ENCODE measurements at places on chromosomes 3 and 15.

DNA sequence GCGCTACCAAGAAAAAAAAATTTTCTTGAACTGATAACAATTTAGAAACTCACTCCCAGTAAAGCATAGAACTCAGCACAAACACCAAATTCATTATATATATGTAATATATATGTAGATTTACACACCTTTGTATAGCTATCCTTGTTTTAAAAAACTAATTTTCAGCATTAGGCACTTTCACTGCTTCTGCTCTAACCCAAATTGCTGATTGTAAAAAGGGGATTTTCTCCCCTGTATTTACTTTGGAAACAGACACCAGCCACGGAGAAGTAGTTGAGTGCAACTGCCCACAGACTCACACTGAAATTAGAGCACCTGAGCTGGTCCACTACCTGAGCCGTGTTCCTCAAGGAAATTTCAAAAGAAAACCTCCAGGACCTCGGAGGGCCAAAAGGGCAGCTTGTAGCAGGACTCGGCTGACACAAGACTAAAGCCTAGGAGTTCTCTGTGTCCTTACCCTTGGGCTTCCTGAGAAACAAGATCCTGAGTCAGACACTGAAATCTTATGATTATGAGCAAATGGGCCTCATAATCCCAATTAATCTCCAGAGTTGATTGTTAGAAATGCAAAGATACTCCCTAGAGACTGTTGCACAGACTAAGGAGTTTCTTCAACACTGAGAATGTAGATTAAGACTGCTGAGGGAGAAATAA lies 106.0 kb downstream of the TNIK start:
- DNase-seq: no peak

DNA sequence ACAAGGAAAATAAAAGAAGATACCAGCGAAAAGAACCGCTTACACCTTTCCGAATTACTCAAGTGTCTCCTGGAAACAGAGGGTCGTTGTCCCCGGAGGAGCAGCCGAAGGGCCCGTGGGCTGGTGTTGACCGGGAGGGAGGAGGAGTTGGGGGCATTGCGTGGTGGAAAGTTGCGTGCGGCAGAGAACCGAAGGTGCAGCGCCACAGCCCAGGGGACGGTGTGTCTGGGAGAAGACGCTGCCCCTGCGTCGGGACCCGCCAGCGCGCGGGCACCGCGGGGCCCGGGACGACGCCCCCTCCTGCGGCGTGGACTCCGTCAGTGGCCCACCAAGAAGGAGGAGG lies 325 bp downstream of the ALCAM start:
- no peak for DNase-seq

DNA sequence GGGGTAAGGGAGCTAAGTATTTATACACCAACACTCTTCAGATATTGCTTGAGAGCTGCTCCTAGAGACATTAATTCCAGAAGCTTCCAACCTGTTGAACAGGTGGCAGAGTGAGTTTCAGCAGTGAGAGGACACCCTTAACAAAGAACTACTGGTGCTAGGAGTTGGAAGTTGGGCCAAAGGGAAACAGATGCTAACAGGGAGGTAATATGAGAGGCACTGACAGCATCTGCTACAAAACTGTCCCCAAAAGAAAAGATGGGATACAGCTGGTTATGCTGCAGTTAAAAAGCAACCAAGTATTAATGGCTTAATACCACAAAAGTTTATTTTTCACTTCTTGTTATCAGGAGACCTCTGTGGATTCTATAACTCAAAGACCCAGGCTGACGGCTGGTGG lies 104.5 kb upstream of the SATB1 start:
- no peak for DNase-seq

DNA sequence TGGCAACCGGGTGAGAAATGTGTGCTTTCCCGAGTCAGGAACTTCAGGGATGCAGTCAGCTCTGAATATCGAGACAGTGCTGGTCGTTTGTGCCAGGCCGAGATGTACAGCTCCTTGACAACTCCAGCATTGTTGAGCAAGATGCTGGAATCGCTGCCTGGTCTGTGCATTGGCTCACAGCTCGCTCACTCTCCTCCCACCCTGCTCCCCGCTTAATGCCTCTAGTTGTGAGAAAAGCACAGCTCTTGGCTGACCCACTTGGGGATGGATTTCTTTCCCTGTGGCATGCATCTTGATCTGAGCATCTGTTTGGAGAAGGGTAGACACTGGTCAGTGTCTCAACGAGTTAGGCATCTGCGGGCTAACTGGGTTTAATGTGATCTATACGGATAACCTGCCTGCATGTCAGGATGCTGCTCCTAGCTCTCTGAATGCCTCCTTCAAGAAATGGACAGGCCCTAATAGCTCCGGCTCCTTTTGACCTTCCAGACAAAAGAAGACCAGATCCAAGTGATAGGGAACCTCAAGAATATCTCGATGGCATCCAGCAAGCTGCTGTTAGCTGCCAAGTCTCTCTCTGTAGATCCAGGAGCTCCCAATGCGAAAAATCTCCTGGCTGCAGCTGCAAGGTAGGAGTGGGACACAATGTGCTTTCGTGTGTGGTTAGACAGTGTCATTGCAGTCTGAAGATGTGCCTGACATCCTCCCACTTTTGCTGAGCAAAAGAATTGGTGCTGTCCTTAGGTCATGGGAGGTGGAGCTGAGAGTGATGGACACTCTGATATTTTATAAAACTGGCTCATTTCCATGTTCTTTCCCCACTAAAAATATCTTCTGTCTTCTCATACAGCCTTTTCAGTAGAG lies 302.2 kb upstream of the TPM1 start:
- peak; percentile 75 for DNase-seq

DNA sequence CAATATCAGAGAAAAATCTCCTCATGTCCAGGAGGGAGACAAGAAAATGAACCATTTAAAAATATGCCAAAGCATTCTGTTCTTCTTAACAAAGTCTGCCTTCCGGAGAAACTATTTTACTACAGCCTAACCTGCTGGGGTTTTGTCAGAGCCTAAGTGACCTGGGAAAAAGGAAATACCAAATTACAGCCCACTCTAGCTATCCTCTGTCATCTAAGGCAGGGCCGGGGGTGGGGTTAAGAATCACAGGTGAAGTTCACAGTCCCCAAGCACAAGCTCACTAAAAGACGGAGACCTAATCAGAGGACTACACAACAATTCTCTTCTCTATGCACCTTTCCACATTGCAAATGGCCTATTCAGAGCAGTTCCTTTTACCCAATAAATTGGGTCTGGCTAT lies 116.6 kb downstream of the TRIM42 start:
- no peak for DNase-seq

GRCh38 chr3:157650172-157650571 lies 147.0 kb upstream of the VEPH1 start:
- DNase-seq: no peak

GRCh38 chr3:126685493-126685892 lies 18.5 kb upstream of the CHCHD6 start:
- no peak for DNase-seq

DNA sequence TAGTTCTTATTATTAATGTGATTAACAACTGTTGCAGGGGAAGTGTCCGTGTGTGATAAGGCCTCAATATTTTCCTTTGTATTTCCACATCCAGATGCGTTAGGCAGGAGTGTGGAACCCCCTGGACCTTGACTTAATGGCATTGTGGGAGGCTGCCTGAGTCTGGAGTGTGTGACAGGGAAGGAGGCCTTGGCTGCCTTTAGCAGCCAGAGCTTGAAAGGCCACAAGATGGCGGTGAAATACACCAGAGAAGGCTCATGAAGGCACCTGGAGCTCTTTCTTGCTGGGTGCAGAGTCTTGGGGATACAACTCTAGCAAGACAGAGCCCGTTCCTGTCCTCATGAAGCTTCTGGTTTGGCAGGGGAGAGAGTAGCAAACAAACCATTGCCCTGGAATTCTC lies 36.9 kb downstream of the POLR2M start:
- no peak for DNase-seq

DNA sequence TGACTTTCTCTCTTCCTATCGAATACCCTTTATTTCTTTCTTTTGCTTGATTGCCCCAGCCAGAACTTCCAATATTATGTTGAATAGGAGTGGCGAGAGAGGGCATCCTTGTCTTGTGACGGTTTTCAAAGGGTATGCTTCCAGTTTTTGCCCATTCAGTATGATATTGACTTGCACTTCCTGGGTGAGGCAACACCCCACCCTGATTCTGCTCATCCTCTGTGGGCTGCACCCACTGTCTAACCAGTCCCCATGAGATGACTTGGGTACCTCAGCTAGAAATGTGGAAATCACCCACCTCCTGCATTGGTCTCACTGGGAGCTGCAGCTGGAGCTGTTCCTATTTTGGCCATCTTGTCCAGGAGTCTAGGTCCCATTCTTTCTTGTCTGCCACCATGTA lies 44.8 kb upstream of the KCNH8 start:
- DNase-seq: no peak

GRCh38 chr15:51183076-51183475 lies 88.4 kb upstream of the TNFAIP8L3 start:
- no peak for DNase-seq

GRCh38 chr3:185089343-185089742 lies 63.5 kb downstream of the C3orf70 start:
- no peak for DNase-seq

DNA sequence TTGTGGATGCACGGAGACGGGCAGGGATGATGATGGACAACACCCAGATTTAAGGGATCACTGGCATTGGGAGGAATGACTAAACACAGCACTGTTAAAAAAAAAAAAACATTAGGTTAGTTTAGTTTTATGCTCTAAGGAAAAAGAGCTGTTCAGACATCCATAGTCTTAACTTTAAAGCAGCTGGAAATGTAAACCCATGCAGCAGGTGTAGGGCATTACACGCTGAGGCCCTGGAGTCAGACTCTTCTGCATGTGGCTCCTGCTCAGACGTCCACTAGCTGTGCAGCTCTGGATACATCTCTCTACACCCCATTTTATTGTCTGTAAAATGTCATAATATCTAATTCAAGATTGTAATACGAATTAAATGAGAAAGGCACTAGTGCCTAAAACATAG lies 191.8 kb upstream of the RASGRP1 start:
- DNase-seq: no peak

GRCh38 chr15:36982430-36982829 lies 117.9 kb downstream of the MEIS2 start:
- DNase-seq: no peak

- no peak for DNase-seq
These were observed 17.0 kb upstream of the DNAJC19 start for GRCh38 chr3:181006541-181006940.

GRCh38 chr15:67879440-67880129 lies 39.7 kb upstream of the RNU6-1 start:
- DNase-seq: no peak

DNA sequence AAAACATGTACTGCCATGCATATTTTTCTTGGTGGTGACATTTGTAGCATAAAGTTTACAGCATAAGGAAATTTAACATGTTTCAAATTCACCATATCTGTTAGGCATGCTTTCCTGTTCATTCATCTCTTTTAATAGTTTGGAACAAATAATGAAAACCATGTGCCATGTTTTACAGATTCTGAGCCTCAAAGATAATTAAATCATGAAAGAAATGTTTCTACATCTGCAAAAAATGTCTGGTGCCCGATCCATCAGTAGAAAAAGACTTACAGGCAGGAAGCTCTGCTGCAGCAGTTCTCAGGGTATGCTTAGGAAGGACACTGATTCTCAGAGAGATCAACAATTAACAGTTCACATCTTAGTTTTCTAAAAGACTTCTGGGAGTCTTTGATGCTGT lies 316.2 kb downstream of the IL5RA start:
- DNase-seq: no peak

DNA sequence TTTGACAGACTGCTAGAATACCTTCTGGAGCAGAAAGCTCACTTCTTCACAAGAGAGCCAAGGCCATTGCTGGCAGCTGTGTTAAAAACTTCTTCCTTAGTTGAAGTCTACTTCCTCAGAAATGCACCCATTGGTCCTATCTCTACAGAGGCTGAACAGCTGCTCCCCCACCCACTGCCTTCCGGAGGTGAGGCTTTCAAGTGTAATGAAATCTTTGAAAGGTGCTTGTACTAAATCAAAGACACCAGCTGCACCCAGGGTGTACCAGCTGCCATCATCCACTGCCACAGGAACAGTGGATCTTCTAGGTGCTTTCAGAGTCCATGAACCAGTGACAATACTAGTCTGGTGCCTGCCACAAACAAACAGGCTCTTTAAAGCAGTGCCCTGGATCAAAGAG lies 26.4 kb upstream of the HERC1 start:
- no peak for DNase-seq

- DNase-seq: no peak
These were observed 230.3 kb upstream of the TLE3 start for GRCh38 chr15:70327856-70328678.

- no peak for DNase-seq
These were observed 40.0 kb upstream of the IL12A start for GRCh38 chr3:159948429-159949144.

- DNase-seq: no peak
These were observed 7.3 kb downstream of the HDAC11 start for GRCh38 chr3:13487403-13487802.

DNA sequence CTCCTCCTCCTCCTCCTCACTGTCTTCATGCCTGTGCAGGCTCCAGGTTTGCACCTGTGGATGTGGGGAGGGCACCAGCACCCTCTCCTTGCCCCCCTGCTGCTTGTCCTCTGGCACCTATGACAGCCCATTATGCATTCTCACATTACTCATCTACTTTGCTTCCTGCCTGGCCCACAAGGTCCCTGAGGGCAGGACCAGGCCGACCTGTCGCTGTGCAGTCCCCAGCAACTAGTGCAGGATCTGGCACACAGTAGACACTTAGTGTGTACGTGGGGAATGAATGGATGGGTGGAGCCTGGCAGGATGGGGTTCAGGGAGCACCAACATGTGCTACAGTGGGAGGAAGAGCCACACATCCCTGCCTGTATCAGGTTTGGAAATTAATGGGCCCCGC lies 58.3 kb upstream of the TMEM115 start:
- no peak for DNase-seq

GRCh38 chr15:70095408-70096214 lies 2.1 kb downstream of the TLE3 start:
- peak; percentile 77 for DNase-seq

DNA sequence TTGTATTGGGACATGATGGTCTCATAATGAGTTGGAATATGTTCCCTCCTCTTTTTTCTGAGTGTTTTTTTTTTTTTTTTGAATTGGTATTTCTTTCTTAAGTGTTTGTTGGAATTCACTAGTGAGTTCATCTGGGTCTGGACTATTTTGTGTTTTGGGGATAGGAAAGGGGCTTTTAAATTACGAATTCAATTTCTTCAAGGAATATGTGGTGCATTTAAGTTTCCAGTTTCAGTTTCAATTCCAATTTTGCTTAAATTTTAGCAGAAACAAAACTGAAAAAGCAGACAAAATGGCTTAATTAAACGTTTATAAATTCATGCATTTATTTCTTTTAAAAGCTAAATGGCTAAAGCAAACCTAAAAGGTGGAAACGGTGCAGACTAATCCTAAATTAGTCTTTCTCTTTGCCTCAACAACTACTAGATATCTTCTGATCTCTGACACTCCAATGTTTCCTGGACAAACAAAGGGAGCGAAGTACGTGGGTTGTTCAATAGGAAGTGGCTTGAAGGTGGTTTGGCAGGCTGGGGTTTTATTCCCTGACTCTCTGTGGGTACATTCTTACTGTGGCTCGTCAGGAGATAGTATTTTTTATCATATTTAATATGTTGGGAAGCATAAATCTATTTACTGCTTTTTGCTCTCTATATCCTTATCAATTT lies 50.0 kb upstream of the CORO2B start:
- DNase-seq: no peak

All from posterior cingulate gyrus (tissue), 11 donors.